Naive thymus-derived CD4-positive, alpha-beta T cell (primary cell): ENCODE measurements at places on chromosomes 13 and 19. TPM values are rescaled to one million over a fixed set of nuclear protein-coding genes. Genes with fewer than 3 reads are reported as not detected.

- DNase-seq: peak; percentile 70
These were observed 27.7 kb downstream of the MEIS3 start for GRCh38 chr19:47391510-47392223.

DNA sequence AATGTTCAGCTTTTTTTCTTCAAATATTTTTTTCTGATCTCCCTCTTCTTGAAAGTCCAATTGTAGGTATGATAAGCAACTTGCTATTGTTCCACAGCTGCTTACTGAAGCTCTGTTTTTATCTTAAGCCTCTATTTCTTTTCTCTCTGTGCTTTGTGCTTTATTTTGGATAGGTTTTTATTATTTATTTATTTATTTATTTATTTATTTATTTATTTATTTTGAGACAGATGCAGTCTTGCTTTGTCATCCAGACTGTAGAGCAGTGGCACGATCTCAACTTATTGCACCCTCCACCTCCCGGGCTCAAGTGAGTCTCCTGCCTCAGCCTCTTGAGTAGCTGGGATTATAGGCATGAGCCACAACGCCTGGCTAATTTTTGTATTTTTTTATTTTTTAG is 199.4 kb downstream of the KLF12 start:
- no peak for DNase-seq

DNA sequence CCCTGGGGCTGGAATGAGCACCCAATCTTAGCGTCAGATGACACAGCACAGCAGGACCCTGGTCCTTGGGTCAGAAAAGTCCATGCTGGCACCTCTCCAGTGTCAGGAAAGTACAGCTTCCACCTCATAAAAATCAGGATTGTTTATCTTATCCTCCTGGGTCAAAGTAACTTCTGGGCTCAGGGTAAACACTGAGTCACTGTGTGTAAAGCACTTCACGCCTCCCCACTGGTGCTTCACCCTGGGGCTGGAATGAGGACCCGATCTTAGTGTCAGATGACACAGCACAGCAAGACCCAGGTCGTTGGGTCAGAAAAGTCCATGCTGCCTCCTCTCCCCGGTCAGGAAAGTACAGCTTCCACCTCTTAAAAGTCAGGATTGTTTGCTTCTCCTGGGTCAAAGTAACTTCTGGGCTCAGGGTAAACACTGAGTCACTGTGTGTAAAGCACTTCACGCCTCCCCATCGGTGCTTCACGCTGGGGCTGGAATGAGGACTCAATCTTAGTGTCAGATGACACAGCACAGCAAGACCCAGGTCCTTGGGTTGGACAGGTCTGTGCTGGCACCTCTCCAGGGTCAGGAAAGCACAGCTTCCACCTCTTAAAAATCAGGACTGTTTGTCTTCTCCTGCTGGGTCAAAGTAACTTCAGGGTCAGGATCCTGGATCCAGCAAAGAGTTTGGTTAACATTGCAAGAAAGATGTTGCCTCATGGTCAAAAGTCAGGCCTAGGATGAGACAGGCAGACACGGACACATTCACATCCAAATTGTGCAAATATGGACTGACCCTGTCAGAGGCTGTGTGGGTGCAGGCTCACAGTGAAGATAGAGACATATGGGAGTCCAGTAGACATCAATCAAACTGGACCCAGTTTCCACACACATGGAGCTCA is 39.2 kb upstream of the CYP2A7 start:
- DNase-seq: no peak

The CRB3 gene
- total RNA-seq: 8.4 TPM

GRCh38 chr13:107342747-107343146 is 774.8 kb upstream of the ARGLU1 start:
- no peak for DNase-seq

- DNase-seq: no peak
These were observed 1525.9 kb upstream of the SLC10A2 start for GRCh38 chr13:104592127-104592526.

DNA sequence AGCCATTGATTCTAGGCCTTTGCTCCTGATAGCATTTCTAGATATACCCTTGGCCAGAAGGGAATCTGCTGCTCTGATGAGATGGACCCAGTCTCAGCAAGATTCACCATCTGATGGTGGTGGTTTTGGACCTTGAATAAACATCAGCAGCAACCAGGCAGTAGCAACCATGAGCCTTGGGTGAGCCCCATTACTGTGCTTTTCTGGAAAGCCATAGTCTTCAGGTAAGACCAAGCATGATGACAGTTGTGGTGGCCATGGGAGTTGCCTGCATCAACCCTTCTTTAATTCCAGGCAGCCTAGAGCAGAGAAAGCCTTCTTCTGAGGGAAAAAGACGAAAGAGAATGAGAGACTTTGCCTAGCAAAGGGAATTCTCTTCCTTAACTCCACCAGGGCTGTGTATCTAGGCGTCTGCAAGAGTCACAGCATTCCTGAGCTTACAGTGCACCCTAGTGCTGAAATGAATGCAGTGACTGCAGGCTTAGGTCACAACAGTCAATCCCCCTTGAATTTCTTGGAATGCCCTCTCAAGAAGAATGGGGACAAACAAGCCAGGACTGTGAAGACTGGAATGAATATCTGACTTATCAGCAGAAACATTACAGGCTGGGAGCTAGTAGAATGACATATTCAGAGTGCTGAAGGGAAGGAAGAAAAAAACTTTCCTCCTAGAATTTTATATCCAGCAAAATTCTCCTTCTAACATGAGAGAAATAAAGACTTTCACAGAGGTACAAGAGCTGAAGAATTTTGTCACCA is 942.4 kb upstream of the PCDH20 start:
- no peak for DNase-seq

DNA sequence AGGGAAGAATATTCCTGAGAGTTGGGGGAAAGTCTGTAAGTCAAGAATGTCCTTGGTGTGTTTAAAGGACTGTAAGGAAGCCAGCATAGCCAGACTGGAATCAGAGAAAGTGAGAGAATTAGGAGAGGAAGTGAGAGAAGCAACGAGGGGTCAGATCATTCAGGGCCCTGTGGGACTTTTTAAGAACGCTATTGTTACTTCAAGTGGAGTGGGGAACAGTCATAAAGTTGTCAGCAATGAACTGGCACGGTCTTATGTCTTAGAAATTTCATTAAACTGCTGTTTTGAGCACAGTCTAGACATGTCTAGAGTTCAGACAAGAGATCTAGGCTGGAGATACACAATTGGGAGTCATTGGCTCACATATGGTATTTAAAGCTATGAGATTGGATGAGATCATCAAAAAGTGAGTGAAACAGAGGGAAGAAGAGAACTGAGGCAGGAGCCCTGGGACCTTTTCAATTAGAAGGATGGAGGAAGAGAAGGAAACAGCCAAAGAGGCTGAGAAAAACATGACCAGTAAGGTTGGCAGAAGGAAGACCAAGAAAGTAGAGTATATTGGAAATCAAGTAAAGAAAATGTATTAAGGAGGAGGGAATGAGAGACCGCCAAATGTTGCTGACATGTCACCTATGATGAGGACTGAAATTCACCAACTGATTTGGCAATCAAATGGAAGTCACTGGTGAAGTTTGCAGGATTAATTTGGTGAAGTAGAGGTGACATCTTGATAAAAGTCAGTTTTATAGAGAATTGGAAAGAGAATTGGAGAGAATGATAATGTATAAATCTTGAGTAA is 263.5 kb downstream of the GPC5 start:
- no peak for DNase-seq

The COX6B1 gene
- total RNA-seq: 237 TPM

GRCh38 chr19:54206831-54207177 is 6.1 kb downstream of the RPS9 start:
- no peak for DNase-seq

The CILP2 gene
- 0.32 TPM for total RNA-seq

DNA sequence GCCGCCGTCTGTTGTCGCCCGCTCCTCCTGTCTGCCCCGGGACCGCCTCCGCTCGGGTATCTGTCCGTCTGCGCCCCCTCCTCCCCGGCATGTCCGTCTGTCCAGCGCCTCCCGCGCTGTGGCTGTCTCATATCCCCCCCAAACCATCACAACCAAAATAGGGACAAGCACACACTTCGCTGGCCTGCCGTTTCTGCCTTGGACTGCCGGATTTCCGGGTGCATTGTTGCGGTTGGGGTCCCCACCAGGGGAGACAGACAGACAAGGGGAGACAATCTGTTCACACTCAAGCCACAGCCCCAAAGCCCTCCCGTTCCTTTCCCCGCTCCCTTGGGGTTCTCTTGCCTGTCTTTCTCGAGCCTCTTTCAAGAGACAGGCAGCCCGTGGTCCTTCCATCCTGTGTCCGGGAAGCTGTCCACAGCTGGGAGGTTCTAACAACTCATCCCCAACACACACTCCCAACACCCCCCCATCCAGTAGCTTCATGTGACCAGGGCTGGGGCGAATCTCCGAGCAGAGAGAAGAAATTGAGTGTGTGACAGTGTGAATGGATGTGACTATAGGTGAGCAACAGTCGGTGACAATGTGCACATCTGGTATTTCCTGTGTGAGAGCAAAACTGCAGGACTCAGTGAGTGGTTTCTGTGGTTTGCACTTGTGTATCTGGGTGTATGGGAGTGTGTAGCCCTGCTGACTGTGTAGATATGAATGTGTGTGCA is 16.5 kb upstream of the FOSB start:
- DNase-seq: no peak

- DNase-seq: no peak
These were observed 42.0 kb upstream of the TM9SF2 start for GRCh38 chr13:99459099-99459850.

DNA sequence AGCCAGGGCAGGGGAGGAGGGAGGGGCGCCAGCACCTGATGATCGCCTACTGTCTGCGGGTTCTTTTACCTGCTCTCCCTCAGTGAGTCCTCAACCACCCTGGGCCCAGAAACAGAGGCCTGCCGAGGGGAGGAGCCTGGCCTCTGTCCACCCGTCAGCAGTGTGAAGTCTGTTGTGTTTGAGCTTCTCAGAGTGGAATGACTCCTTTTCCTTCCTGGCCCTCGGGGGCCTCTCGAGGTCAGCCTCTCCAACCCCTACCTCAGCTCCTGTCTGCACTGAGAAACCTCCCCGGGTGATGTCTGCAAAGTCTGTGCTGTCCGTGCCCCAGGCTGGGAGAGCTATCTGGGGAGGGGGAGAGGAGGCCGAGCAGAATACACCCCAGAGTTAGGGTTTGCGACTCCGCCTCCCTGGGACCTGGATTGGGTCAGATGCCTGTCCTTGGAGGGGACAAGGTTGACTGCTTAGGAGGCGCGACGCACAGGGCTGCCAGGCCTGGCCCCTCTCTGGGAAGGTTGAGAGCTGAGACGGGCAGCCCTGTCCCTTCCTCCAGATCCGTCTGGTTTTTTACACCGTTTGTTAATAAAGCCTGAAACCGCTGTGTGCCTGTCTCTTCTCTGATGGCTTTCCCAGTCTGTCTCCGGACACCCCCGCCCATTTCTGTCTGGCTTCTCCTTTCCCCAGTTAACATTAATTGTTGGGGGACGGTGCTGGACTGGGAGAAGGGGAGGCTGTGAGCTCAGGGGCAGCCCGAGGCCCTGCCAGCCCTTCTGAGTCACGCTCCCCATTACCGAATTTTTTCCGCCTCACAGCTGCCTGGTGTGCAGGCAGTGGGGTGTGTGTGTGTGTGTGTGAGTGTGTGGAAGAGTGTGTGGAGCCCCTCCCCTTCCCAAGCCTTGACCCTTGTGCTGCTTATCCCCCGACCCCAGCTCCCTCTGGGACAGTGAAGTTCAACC is 989 bp upstream of the SSC5D start:
- peak; percentile 41 for DNase-seq

The KLK3 gene
- total RNA-seq: not detected

DNA sequence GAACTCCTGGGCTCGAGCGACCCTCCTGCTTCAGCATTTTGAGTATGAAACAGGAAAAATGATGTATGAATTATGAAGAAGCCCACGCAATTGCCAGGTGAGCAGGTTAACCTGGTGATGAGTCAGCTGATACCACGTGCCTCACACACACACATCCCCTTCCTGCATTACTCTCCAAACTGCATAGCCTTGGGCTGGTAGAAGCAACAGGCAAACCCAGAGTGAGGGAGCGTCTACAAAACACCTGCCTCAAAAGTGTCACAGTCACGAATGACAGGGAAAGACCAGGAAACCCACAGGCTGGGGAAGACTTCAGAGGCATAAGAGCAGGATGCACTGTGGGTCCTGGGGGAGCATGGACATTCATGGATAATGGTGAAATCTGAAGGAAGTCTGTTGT is 192.8 kb upstream of the IRS2 start:
- no peak for DNase-seq

DNA sequence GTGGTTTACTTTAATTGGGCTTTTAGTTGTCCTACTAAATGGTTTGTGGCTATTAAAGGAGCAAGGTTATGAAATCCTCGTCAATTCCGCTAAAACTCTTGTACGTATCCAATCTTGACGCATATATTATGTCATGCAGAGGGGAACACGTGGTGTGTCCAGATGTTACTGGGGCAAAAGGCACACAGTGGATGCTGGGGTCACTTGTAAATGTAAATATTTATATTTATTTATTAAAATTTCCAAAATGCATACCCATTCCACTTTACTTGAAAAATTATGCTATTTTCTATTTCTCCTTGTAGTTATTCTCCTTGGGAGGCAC is 36.7 kb upstream of the SLC46A3 start:
- DNase-seq: no peak

The PLK5 gene
- not detected for total RNA-seq

GRCh38 chr19:13729859-13730258 is 34.5 kb upstream of the MRI1 start:
- DNase-seq: no peak

DNA sequence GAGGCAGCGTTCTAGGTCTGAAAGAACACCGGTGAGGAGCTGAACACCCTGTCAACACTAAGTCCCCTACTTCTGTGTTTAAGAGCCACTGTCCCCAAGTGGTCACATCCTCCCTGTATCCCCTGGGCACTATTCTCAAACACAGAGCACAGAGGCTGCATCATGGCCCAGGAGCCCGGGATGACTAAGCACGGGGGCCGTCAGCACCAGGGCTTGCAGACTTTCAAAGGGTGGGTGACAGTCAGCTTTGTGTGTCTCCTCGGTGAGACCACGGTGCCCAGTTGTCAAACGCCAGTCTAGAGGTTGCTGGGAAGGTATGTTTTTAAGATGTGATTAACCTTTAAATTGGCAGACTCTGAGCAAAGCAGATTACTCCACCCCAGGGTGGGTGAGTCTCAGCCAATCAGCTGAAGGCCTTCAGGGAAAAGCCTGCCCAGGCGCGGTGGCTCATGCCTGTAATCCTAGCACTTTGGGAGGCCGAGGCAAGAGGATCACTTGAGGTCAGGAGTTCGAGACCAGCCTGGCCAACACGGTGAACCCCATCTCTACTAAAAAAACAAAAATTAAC is 8.0 kb downstream of the MAP2K2 start:
- DNase-seq: no peak

- DNase-seq: no peak
These were observed 19.4 kb upstream of the KLF5 start for GRCh38 chr13:73039201-73040108.

The C1QTNF9B gene
- total RNA-seq: not detected

The FUT2 gene
- total RNA-seq: not detected
